ENCODE measurements at places on chromosomes 2 and 18. TPM values are rescaled to one million over a fixed set of nuclear protein-coding genes. Genes with fewer than 3 reads are reported as not detected.

Gene BBS5
- 12.4 TPM for polyA plus RNA-seq

Gene CREG2
- 0.46 TPM for polyA plus RNA-seq

Gene CHN1
- polyA plus RNA-seq, result 28.9 TPM

DNA sequence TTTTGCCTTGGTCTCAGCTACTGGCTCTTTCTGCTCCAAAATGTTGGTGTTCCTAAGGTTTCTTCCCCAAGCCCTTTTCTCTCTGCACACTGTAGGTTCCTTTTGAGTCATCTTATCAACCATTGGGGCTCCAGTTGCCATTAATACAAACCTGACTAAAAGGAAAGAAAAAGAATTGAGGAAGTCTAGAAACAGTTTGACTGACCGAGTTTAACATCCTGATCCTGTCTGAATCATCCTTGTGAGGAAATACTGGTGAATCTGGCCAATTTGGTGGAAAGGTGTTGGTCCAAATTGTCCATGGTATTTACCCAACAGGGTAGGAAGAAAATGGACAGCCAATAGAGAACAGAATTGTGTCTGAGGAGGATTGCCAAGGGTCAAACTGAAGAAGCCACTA is 38.3 kb downstream of the CRYGD start:
- DNase-seq, result no peak

GRCh38 chr2:46774499-46775228 is 140.9 kb downstream of the MCFD2 start:
- DNase-seq, result no peak

DNA sequence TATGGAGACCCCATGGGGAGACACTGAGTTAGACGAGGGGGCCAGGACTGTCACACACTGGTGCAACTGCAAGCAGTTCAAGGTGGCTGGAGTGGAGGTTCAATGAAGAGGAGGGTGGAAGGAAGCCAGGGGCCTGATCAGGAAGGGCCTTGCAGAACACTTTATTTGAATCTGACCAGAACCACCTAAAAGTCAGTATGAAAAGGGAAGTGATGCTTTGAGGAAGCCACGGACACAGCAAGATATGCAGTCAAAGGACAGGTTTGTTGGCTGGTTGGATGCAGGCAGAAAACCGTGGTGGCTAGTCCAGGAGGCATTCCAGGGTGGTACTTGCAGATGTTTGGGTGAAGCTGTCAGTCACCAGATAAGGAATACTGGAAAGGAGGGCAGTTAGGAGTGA is 3.5 kb upstream of the FAM124B start:
- DNase-seq, result no peak
